Activated naive CD8-positive, alpha-beta T cell treated with anti-CD3 and anti-CD28 coated beads, Interleukin-2, amount 50 U/mL, for 24 hours (primary cell): ENCODE measurements at places on chromosomes 4 and X.
A peak's percentile ranks its signal among the peaks of the same experiment; 100 is the strongest.

- H3K36me3 ChIP-seq: no peaks in the 10 kb centered on the region
- H3K27me3 ChIP-seq: no peaks in the 10 kb centered on the region
- H3K4me3 ChIP-seq: no peak overlapping the region
These were observed 197.4 kb upstream of the TBL1X start for GRCh38 chrX:9267415-9267814.

DNA sequence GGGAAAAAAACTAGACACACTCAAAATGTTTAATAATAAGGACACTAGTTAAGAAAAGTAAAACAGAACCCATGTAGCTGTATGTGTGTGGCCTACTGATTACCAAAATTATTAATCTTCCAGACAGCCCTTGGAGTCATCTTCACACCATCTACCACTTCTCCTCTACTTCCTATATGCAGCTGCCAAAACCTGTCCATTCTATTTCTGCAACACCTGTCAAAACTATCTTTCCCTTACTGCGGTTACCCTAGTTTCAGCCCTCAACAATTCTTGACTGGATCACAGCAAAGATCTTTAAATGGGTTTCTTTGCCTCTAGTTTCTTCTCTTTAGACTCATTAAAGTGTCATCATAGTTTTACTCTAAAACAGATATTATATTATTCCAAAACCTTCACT, 72.6 kb downstream of the GPR82 start:
- H3K4me3 ChIP-seq: no peak overlapping the region
- no peak for DNase-seq
- peaks cover 7% of the 10 kb centered on the region for H3K36me3 ChIP-seq
- peaks cover 39% of the 10 kb centered on the region for H3K4me1 ChIP-seq
- H3K27me3 ChIP-seq: no peaks in the 10 kb centered on the region

DNA sequence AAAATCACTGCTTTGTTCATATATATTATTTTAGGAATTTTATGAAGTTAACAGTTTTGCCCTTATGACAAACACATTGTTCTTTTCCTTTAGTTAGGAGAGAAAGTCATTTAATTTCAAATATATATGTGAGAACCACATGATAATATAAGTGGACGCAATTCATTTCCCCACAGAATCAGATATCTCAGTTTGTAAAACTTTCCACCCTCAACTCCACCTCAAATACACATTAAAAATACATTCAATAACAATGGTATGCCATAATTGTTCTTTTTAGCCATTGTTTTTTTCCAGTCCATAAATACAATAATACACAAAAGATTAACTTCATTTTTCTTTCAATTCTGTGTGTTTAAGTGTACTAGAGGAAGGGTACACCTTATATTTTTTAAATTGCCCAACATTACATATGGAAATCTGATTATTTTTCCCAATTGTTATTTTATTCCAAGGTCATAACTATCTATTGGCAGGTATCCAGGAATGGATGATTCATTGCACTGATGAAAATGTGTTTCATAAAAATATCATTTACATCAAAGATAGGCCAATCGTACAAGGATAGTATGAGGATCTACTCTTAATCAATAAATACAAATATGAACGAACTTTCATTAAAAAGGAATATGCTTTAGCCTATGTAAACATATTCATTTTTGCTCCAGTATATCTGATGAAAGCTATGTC, 125.0 kb downstream of the PPP3CA start:
- no peaks in the 10 kb centered on the region for H3K27me3 ChIP-seq
- no peak overlapping the region for H3K4me3 ChIP-seq
- no peak overlapping the region for H3K27ac ChIP-seq

DNA sequence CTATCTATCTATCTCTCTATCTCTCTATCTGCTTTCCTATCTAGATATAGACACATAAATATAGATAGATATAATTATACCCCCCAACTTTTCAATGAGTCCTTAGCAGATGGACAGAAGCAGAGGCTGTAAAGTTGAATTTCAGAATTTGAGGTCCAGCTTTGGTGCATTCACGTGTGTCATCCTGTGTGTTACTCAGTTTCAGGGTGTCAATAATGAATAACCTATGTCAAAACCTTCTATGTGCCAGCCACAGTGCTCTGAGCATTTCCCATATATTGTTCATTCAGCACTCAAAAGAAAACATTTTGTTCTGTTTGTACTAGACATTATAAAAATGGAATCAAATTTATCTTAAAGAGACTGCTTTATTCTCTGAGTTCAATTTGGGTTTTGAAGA, 310.0 kb downstream of the ARHGAP24 start:
- no peaks in the 10 kb centered on the region for H3K36me3 ChIP-seq
- H3K4me3 ChIP-seq: no peak overlapping the region
- H3K27ac ChIP-seq: no peak overlapping the region
- DNase-seq: no peak

DNA sequence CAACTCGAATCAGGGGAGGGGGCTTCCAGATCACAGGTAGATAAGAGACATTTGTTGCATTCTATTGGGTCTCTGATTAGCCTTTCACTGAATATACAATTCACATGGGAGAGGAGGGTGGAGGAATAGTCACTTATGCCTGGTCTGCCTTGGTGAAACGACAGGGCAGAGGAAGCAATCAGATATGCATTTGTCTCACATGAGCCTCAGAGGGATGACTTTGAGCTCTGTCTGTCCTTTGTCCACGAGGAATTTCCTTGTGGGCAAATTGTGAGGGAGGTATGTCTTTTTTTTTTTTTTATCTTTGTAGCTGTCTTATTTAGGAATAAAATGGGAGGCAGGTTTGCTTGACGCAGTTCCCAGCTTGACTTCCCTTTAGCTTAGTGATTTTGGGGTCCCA, 28.5 kb upstream of the TMSB4X start:
- DNase-seq: no peak
- peaks cover 53% of the 10 kb centered on the region for H3K4me1 ChIP-seq
- H3K36me3 ChIP-seq: no peaks in the 10 kb centered on the region
- peak overlapping the region; percentile 95 for H3K27ac ChIP-seq

DNA sequence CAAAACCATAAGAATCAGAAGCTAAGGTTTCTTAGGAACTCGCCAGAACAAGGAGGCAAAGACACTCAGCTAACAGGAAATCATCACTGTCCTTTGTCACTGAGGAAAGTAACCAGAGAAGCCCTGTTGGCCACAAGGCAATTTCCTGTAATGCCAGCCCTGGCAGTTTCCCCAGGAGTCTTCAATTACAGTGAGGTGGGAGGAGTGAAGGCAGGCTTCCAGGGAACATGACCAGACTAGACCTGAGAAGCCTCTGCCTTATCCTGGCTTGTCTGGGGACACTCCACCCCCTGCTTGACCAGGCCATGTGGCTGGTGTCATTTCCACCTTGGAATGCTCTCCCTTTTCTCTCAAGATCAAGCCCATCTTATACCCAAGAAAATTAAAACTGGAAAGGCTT, 125.3 kb downstream of the COL4A6 start:
- no peaks in the 10 kb centered on the region for H3K27me3 ChIP-seq
- H3K4me3 ChIP-seq: no peak overlapping the region
- DNase-seq: no peak

- DNase-seq: no peak
- H3K27ac ChIP-seq: no peak overlapping the region
- no peaks in the 10 kb centered on the region for H3K36me3 ChIP-seq
- no peak overlapping the region for H3K4me3 ChIP-seq
- peaks cover 1% of the 10 kb centered on the region for H3K27me3 ChIP-seq
- H3K4me1 ChIP-seq: no peaks in the 10 kb centered on the region
These were observed 20.9 kb upstream of the IQCM start for GRCh38 chr4:149836546-149836945.

- DNase-seq: no peak
- no peak overlapping the region for H3K4me3 ChIP-seq
- peaks cover 52% of the 10 kb centered on the region for H3K4me1 ChIP-seq
- H3K36me3 ChIP-seq: peaks cover 3% of the 10 kb centered on the region
- H3K27me3 ChIP-seq: no peaks in the 10 kb centered on the region
These were observed 3.5 kb downstream of the TMEM154 start for GRCh38 chr4:152676052-152676854.

DNA sequence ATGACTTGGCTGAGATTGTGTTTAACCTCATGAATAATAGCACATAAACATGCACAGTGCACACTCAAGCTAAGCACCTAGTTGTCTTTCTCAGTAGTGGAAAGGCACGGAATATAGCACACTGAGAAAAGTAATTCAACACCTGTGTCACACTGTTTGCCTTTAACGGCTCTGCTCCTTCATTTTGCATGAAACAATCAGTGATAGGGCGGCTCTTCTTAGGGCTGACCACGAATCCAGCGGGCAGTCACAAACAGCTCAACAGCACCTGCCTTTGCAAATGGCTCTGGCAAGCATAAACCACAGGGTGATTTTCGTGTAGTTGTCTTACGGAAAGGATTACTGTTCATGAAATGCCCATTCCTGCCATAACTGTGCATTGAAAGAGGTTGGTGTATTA, 954.0 kb upstream of the TENM3 start:
- no peaks in the 10 kb centered on the region for H3K4me1 ChIP-seq
- H3K4me3 ChIP-seq: no peak overlapping the region
- no peaks in the 10 kb centered on the region for H3K36me3 ChIP-seq
- no peak overlapping the region for H3K27ac ChIP-seq
- DNase-seq: no peak
- no peaks in the 10 kb centered on the region for H3K27me3 ChIP-seq

- no peaks in the 10 kb centered on the region for H3K36me3 ChIP-seq
- DNase-seq: peak; percentile 70
- H3K27ac ChIP-seq: peak overlapping the region; percentile 26
- H3K4me3 ChIP-seq: peak overlapping the region; percentile 74
- H3K27me3 ChIP-seq: peaks cover 55% of the 10 kb centered on the region
- peaks cover 11% of the 10 kb centered on the region for H3K4me1 ChIP-seq
These were observed 177.9 kb downstream of the CBR4 start for GRCh38 chr4:168831919-168832762.

DNA sequence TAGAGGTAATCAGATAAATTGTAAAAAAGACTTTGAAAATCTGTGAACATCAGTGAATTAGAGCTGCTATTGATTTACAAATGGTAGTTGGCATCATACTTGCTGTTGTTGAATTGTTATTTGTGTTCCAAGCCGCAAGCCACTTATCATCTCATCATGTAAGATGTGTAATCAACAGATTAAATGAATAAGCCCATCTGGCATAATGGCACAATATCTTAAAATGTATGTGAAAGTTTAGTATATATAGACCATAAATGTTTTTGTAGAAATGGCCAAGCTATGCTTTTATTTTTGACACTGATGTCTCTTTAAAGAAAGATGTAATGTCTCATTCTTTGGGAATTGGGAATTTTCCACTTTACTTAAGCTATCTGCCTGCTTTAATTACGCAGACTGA, 682.6 kb upstream of the GNPDA2 start:
- no peaks in the 10 kb centered on the region for H3K27me3 ChIP-seq
- H3K27ac ChIP-seq: no peak overlapping the region
- H3K4me3 ChIP-seq: no peak overlapping the region
- H3K4me1 ChIP-seq: no peaks in the 10 kb centered on the region
- no peaks in the 10 kb centered on the region for H3K36me3 ChIP-seq

DNA sequence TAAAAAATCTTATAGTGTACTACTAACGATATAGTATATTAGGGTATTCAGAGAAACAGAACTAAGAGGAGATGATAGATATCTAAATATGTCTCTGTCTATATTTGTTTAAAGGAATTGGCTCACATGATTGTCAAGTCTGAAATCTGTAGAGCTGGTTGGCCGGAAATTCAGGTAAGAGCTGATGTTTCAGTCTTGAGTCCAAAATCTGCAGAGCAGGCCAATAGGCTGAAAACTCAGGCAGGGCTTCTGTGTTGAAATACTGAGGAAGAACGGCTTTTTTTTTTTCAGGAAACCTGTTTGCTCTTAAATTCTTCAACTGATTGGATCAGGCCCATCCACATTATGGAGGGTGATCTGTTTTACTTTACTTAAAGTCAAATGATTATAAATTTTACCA, 31.7 kb downstream of the PGRMC2 start:
- no peak overlapping the region for H3K27ac ChIP-seq
- H3K4me1 ChIP-seq: no peaks in the 10 kb centered on the region
- no peaks in the 10 kb centered on the region for H3K36me3 ChIP-seq
- H3K27me3 ChIP-seq: peaks cover 9% of the 10 kb centered on the region
- H3K4me3 ChIP-seq: no peak overlapping the region
- DNase-seq: no peak

- no peak overlapping the region for H3K4me3 ChIP-seq
- no peak overlapping the region for H3K27ac ChIP-seq
- peaks cover 4% of the 10 kb centered on the region for H3K27me3 ChIP-seq
- H3K4me1 ChIP-seq: peaks cover 32% of the 10 kb centered on the region
These were observed 9.6 kb upstream of the CHRNA9 start for GRCh38 chr4:40325406-40326019.

GRCh38 chr4:78667325-78667724, 108.8 kb upstream of the BMP2K start:
- H3K27ac ChIP-seq: no peak overlapping the region
- no peaks in the 10 kb centered on the region for H3K36me3 ChIP-seq
- no peak overlapping the region for H3K4me3 ChIP-seq
- peaks cover 2% of the 10 kb centered on the region for H3K27me3 ChIP-seq
- no peak for DNase-seq

- no peak overlapping the region for H3K27ac ChIP-seq
- no peaks in the 10 kb centered on the region for H3K27me3 ChIP-seq
- no peak overlapping the region for H3K4me3 ChIP-seq
- H3K4me1 ChIP-seq: no peaks in the 10 kb centered on the region
These were observed 226.7 kb downstream of the SNCA start for GRCh38 chr4:89610236-89610635.

DNA sequence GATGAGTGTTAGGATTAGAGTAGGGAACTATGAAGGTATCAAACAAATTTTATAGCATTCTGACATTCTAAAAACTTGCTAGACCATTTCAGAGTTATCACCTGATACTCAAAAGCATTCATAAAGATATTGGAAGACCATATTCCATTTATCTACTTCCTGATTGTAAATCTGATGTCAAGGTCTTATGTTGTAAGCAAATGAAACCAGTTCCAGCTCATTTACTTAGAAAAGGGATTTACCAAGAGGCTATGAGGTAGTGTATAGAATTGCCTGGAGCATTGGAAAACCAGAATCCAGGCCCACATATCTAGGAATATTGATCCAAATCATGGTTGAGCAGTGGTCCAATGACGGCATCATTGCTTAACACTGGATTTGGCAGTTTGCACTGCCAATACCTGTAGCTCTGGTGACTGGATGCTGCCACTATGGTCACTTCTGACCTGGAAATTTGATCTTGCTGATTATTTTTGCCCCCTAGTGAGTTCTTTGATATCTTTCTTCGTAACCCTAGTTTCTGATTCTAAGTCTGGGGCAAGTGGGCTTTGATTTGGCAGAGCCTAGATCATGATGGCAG, 25.4 kb downstream of the ARFIP1 start:
- H3K36me3 ChIP-seq: peaks cover 12% of the 10 kb centered on the region
- peak overlapping the region; percentile 46 for H3K27ac ChIP-seq
- H3K4me1 ChIP-seq: peaks cover 25% of the 10 kb centered on the region
- no peak for DNase-seq

- H3K4me3 ChIP-seq: no peak overlapping the region
- H3K36me3 ChIP-seq: no peaks in the 10 kb centered on the region
- peaks cover 8% of the 10 kb centered on the region for H3K27me3 ChIP-seq
- H3K27ac ChIP-seq: no peak overlapping the region
These were observed 106.7 kb upstream of the GK2 start for GRCh38 chr4:79514621-79515329.
